ENCODE measurements at places on chromosomes 5 and 9.

DNA sequence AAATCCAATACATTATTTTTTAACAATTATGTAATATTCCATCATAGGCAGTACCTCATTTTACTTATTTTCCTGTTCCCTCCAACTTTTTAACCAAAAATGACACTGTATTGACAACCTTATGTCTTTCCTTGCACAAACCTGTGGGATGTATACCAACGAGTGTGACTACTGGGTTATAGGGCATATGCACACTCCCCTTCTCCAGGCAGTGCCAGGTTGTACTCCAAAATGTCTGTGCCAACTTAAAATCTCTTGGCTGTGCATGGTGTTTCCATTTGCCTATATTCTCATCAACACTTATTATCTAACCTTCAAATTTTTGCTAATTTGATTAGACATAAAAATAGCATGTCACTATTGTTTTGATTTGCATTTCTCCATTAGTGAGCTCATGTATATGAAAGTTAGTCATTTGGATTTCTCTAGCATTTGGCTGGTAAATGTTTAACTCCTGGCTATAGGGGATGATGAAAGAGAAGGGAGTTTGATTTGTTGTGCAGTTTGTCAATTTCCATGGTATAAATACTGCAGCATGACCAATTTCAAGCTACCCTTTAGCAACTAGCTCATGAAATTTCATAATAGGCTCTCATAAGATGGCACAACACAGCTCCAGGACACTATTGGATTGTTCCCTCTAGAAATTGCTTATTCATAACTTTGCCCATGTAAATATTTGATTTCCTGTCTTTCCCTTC is 129.9 kb downstream of the BAAT start:
- no peak for DNase-seq

DNA sequence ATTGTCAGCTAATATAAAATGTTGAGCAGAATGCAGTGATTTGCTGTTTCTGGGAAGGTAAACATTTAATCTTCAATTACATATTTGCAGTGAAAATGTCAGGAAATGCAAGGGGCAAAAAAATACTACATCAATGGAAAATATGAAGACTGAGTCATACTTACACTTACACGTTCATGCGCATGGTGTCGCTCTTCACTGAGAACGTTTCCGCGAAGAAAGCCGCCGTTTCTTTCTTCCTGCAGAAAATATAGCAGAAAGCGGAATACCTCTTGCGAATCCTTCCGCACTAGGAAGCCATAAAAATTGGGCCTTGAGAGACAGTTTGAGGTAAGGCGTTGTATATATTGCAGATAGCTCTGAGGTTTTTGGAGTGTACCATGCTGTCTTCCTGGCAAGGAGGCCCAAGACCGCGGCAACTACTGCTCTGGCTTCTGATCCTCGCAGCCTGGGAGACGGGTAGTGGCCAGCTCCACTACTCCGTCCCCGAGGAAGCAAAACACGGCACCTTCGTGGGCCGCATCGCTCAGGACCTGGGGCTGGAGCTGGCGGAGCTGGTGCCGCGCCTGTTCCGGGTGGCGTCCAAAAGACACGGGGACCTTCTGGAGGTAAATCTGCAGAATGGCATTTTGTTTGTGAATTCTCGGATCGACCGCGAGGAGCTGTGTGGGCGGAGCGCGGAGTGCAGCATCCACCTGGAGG is at the start of gene PCDHA13:
Gene PCDHA13, plus strand, starts transcription at position 236 of the 702 bp plus-strand sequence. Its CDS starts 145 bp downstream, at position 381.
- DNase-seq, result no peak

DNA sequence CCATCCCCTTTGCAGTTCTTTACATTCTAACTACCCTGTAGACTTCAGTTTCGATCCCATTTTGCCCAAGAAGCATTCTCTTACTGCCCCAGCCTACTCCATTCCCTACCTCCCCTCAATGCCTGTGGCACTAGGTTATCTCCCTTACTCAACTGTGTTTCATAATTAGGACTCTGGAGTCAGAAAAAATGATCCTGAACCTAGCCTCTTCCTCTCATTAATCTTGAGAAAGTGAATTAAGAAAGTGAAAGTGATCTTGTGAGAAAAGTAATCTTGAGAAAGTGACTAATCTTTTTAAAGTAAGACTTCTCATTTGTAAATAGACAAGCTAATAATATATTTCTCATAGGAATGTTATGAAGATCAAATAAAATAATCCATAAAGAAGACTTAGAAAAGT is 444.0 kb upstream of the TRPC7 start:
- DNase-seq, result no peak

- DNase-seq, result no peak
Observed at GRCh38 chr5:145161391-145161790, 673.8 kb downstream of the PRELID2 start.

DNA sequence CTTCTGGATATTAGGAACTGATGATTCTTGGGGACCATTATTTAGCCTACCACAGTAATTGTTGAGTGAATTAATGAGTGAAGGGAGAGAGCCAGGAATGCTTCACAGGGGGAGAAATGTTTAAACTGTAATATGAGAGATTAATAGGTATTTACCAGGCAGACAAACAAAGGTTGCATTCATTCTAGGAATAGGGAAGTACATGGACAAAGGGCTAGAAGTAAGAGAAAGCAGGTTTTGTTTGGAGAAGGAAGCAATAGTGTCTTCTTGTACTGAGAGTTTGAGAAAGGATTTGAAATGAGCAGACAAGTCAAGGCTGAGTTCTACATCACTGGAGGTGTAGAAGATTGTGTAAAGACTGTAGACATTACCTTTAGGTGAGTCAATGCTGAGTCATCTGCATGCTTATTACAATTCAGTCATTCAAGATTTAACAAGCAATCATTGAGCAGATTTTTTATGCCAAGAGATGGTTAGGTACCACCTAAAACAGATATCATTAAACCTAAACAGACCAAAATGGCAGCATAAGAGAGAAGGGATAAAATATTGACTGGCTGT is 8.0 kb downstream of the TAF1L start:
- no peak for DNase-seq

- DNase-seq, result no peak
Observed at GRCh38 chr5:124721229-124721735, 25.2 kb downstream of the ZNF608 start.

DNA sequence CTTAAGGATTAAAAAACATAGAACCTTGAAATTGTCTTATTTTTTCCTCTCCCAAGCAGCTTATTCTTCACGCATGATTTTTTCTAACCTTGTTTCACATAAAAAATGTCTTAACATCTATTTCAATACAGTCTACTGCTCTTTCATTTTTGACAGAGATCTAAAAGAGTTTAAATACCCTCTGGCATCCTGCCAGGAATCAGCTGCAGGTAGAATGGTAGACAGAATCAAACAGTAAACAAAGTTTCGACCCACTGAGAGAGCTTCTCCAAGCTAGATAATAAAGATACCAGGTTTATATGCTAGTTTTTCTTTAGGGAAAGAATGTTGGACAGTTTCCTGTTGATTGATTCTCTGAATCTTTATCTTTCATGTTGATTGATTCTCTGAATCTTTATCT is 555.8 kb upstream of the CDH9 start:
- no peak for DNase-seq

DNA sequence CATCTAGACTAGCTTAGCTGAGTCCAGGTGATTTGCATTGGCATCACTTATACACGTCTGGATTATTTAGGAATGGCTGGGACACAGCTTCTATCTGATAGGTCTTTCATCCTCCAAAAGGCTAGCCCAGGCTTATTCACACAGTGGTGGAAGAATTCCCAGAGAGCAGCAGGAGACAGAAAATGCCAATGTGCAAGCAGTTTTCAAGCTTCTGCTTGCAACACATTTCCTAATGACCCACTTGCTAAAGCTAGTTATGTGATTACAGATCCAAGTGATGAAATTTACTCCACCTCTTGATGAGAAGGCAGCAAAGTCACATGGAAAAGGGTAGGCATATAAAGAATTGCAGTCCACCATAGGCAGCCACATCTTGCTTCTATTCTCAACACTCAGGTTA is 44.2 kb upstream of the MAST4 start:
- DNase-seq, result no peak

GRCh38 chr9:75866273-75866871 is 24.1 kb upstream of the PCSK5 start:
- peak; percentile 62 for DNase-seq

DNA sequence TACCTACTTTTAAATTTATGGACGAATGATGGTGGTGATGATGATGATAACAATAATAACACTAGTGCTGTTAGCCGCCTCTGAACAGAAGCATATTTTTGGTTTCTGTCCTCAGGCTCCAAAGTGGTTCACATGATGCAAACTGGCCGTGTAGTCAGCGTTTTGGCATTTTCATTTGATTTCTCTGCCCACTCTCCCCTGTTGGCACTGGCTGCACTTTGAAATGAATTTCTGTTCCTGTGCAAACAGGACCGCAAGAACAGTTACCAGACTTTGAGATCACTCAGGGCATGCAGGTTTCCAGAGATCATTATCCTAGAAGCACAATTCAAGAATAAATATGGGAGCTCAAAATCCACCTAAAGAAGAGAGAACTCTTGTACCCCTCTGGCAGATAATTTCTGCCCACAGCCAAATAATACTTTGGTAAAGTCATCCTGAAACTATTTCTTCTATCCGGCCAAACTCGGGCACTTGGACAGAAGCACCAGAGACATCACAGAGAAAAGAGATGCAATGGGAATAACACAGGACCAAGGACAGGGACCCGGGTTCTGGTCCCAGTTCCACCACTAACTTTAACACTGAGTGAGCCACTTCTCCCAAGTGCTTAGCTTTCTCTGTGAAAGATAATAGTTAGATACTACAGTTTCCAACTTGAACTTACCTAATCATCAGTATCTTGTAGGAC is 201.7 kb upstream of the PTGER4 start:
- DNase-seq, result no peak

Measured in CD4-positive, alpha-beta T cell treated with Interleukin-2 at 100 ng/mL for 4 hours (primary cell).